ENCODE measurements at places on chromosomes 7 and 10.

DNA sequence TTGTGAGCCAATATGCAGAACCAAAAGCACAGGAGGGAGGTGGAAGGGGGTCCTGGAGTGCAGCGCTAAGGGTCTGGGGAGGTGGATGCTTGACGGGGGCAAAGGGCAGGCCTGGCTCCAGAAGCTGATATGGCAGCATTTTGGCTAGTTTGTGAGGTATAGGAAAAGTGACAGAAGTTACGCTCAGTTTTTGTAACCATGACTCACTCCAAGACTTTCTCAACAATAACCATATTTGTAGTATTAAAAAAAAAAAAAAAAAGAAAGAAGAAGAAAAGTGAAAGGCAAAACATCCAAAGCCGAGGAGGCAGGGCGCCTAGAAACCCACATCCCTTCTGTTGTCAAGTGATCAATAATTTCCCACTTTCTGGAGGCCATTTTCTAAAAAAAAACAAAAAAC lies 92.3 kb downstream of the RNF216 start:
- no peak for DNase-seq

DNA sequence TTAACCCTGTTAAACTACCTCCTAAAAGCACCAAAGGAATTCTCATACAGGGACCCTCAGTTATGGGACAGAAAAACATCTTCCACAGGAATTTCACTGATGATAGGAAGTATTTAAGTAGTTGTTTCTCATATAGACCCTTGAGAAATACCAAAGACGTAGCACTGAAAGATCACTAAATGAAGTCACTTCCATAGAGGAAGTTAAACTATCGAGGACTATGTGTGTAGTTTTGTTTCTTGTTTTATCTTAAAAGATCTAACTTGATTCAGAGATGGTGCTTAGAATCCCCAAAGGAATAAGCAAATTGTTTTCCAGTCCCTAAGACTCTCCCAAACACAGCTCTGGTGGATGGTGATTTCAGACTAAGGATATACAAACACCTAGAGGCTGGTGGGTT lies 94.8 kb upstream of the AFAP1L2 start:
- no peak for DNase-seq

DNA sequence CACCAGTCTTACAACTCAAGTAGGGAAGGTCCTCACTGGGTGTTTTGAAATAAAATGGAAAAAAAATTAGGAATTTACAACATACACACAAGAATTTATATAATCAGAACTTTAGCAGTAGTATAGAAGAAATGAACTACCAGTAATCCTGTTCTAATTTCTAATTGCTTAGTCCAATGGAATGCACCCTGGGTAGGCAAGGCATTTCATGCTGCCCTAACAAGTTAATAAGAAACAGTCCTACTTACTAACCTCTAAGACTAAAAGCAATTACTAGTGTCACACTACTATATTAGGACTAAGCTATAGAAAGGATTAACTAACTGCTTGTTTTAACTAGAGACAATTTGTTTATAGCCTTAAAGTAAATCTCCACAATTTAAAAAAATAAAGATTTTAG lies 158.1 kb downstream of the BTAF1 start:
- DNase-seq = no peak

GRCh38 chr7:139561-140243 lies 52.7 kb upstream of the FAM20C start:
- DNase-seq = no peak

- DNase-seq = no peak
These were observed 91.0 kb downstream of the MET start for GRCh38 chr7:116762971-116763370.

DNA sequence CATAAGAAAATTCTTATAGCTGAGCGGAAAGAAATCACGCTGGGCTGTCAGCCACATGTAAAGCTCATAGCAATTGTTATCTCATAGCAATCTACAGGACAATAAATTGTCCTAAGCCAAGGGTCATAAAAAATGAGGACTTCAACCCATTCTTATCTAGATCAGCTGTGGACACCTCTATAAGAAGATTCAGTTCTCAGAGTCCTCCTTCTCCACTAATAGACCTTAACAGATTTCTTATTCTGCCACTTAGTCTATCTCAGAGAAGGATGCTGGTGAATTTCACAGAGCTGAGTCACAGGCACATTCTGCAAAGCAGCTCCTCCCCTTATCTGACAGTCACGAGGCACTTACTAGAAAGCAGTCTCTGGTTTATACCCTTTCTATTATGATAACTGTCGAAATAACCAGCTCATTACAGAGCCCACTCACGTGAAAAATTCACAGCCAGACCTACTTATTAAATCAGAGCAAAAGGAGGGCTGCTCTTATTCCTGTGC lies 185.3 kb upstream of the PCLO start:
- no peak for DNase-seq

GRCh38 chr7:101882595-101883564 lies 65.5 kb downstream of the CUX1 start:
- DNase-seq = no peak

DNA sequence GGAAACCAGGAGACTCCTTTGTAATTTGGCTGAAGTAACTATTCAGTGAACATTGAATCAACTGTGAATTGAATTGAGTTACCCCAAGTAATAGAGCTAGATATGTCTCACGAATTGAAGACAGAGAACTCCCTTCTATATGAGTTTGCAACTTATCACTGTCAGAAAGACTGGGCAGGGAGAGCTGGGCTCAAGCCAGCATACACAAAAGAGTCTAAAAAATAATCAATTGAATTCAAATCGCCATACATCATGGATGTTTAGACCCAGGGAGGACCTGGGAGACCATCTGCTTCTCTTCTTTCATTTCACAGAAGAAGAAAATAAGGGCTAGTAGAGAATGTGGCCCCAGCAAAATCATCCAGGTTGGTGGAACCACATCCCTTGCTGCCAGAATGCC lies 503.1 kb upstream of the AUTS2 start:
- DNase-seq = no peak

GRCh38 chr10:73225518-73225917 lies 21.5 kb downstream of the DNAJC9 start:
- no peak for DNase-seq

DNA sequence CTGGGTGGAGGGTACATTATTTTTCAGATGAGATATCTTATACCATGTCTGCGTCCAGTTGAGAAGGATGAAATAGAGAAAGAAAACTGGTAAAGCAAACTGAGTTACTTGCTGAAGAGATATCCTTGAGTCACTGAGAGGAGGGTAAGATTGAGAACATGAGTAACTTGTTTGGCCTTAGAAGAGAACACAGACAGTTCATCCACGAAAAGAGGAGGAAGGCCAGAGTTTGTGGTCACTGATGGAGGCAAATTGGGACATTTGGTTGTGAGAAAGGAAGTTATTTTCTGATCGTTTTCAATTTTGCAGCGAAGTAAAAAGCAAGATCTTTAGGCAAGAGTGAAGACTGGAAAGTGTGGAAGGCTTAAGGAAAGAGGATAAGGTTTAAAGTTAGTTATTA lies 15.6 kb downstream of the MBL2 start:
- no peak for DNase-seq

- no peak for DNase-seq
These were observed 514.2 kb downstream of the TFEC start for GRCh38 chr7:115516341-115516740.

DNA sequence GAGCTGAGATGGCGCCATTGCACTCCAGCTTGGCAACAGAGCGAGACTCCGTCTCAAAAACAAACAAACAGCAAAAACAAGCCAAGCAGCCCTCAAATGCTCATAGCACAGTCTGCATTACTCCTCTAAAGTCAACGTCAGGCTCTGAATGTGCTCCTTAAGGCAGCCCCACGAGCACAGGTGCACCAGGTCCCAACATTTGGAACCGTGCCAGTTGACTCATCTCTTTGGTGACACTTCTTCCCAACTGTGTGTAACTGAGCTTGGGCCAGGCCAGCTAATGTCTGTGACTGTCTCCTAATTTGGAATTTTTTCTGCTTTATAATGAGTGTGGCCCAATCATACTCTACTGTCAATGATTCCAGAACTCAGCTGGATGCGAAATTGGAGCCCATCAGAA lies 66.3 kb upstream of the EFCAB10 start:
- DNase-seq = no peak

Measured in amygdala (tissue), 56 donors.